ENCODE measurements at places on chromosomes 4 and X.

- DNase-seq, result no peak
Measured at GRCh38 chr4:107815158-107815557, 9.6 kb upstream of the SGMS2 start.

GRCh38 chr4:158496030-158496741, 25.5 kb upstream of the RXFP1 start:
- peak; percentile 13 for DNase-seq

DNA sequence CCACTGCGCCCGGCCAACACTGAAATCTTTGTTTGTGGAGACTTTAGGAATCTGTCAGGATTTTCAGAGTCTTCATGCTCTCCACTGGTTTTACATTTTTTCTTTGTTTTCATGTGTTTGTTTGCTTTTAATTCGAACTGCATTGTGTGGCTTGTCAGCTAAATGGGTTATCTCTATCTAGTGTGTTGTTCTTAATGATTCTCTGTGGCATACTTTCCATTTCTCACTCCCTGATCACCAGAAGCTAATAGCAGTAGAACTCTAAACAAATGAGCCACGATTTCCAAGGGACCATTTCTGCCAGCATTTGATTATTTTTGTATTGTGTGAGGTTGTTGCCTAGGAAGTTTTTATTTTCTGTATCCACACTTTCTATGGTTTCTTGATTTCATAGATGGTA, 352.4 kb downstream of the CAMK2D start:
- DNase-seq, result no peak

- no peak for DNase-seq
Measured at GRCh38 chr4:147633113-147633512, 15.9 kb downstream of the TMEM184C start.

- no peak for DNase-seq
Measured at GRCh38 chr4:110106931-110107296, 91.5 kb downstream of the ELOVL6 start.

GRCh38 chrX:137432609-137433008, 133.3 kb upstream of the ZIC3 start:
- DNase-seq, result no peak

GRCh38 chr4:181597766-181598165, 645.4 kb upstream of the TENM3 start:
- DNase-seq, result no peak

- DNase-seq, result no peak
Measured at GRCh38 chr4:98993419-98994071, 2.0 kb upstream of the METAP1 start.

- DNase-seq, result no peak
Measured at GRCh38 chr4:26749867-26750266, 110.8 kb upstream of the STIM2 start.

GRCh38 chr4:82864336-82864979, 26.5 kb downstream of the SEC31A start:
- DNase-seq, result no peak

- no peak for DNase-seq
Measured at GRCh38 chr4:19214591-19215186, 1037.0 kb upstream of the SLIT2 start.

- DNase-seq, result no peak
Measured at GRCh38 chr4:1409491-1410425, 3.5 kb upstream of the NKX1-1 start.

DNA sequence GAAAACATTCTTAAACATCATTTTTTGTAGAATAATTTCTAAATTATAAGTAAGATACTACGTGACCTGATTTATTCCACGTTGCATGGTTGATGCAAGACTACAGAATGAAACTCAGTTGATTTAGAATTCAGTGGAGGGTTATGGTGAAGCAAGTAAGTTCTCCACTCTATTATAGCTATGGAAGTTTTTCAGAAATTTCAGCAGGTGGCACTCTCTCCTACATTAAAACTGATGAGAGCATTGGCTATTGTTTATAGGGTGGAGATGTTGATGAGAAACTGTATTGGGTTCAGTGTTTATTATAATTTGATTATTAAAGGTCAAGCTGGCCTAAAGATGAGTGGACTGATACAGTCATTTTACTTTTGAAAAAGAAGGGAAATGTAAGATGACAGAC, 88.0 kb downstream of the FNIP2 start:
- DNase-seq, result no peak

GRCh38 chr4:182338746-182339145, 95.5 kb downstream of the TENM3 start:
- no peak for DNase-seq

DNA sequence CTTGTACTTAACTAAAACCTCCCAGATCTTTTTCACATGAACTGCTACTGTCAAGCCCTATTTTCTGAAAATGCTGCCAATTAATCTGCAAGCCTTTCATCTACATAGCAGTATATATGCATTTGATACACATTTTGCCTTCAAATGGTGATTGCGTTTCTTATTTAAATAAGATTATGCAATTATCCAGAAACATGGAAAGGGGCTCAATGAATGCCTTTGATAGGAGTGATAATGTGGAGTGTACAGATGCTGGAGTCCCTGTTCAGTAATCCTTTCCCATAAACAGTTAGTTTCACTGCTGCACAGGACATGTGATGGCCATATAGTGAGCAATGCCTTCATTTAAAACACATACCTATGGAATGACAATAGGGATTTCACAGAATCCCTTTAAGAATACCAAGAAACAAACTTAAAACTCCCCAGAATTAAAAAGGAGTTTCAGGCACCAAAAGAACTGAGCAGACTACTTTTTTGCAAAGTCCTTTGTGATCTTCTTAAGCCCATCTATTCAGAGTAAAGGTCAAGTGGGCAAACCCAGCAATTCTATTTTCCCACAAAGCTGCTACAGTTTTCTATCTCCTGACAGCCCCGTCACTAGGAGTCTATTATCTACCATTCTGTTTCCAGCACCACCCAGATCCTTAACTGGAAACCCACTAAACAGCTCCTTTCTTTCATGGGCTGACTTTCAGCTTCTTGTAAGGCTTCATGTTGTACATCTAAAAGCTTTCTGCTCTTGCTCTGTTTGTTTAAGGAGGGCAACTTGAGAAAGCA, 120.3 kb downstream of the UNC5C start:
- no peak for DNase-seq

DNA sequence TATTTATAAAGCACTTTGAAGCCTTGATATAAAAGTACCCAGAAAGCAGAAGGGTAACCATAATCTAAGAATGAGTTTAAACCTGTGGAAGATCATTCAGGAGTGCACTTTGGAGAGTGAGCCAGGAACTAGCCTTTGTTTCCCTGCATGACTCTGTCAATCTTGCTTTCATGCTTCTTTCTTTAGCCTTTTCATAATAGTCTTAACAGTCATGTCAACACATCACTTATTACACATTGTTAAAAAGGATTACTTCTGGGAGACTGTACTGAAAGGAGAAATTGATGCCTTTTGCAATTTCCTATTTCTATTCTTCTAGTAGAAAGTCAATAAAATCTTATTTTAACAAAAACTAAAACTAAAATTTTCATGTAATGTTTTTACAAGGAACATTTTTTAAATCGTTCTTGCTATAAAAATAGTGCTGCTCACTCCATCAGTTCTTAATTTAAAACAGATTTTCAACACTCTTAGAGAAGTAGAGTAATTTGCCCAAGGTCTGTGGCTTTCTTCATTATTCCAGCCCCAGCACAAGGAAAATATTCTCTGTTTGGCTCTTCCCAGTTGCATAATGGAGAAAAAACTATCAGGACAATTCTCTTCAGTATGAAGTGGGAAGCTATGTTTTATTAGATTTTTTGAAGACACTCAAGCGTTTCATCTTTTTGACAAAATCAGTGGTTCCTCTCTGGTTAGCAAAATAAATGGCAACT, 35.4 kb upstream of the SPP1 start:
- DNase-seq, result no peak

GRCh38 chr4:10030972-10031667, 9.8 kb upstream of the SLC2A9 start:
- no peak for DNase-seq

DNA sequence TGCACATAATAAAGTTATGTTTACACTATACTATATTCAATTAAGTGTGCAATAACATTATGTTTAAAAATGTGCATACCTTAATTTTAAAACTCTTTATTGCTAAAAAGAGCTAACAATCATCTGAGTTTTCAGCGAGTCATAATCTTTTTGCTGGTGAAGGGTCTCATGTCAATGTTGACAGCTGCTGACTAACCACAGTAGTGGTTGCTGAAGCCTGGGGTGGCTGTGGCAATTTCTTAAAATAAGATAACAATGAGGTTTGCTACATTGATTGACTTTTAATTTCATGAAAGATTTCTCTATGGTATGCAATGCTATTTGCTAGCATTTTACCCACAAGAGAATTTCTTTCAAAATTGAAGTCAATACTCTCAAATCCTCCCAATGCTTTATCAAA, 58.6 kb downstream of the C4orf46 start:
- DNase-seq, result no peak

GRCh38 chr4:189765301-189765700, 175.4 kb upstream of the FRG1 start:
- no peak for DNase-seq

DNA sequence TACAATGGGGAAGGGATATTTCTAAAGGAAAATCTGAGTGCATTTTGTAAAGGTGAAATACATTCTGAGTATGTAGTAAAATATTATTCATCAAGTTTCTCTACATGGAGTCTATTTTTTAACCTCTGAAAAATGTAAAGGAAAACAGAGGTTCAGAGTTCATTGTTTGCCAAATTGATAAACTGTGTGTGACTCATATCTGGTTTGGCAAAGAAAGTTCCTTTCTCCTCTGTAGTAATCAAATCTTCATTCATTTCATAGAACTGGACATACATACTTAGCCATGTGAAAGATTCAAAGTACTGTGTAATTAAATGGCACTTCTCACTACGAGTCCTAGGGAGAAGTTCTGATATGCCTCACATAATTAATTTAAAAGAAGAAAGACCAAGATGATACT, 61.6 kb downstream of the HPGD start:
- no peak for DNase-seq

DNA sequence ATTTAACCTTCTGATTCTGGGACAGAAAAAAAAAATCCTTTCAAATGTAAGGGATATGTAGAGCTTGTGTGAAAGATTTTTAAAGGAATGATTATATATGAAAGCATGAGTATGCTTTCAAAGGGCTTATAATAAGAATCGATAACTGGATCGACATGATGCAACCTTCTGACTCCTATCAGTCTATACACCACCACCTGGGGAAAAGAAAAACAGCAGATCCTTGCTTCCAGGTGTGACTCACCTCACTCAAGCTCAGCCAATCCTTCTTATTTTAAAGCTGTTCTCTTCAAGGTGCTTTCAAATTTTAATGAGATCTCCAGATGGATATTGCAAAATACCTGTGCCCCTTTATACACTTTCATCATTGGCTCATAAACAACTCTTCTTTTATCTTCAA, 102.1 kb upstream of the EDNRA start:
- DNase-seq, result no peak

- DNase-seq, result no peak
Measured at GRCh38 chrX:72057331-72057730, 74.4 kb downstream of the RTL5 start.

DNA sequence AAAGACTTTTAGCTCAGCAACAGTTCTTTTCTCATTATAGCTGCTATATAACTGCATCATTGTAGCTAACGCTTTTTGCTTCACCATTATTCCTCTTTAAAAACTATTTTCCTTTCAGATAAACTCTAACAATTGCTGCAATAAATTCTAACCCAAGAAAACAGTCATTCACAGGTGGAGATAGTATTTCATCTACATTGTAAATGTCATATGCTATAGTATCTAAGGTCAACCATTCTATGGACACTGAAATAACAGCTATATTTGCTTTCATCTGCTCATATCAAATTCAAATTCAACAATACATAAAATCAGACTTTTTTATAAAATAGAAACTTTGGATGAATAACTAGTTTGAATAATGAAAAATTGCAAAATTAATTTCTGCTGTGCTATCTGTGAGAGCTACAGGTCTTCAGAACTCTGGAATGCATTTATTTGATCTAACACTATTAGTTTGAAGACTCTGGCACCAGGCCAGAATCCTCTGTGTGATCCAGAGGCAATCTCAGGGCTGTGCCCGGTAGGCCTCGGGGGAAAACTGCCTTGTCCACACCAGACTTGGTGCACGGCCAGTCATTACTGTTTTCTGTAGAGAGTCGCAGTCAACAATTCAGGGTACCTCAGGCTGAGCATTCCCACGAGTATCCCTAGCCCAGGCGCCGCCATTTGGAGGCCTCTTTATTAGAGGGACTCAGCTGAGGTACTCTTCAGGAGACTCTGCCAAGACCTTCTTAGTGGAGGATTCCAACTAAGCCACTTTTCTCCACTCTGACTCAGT, 332.4 kb downstream of the SLC7A11 start:
- no peak for DNase-seq

- no peak for DNase-seq
Measured at GRCh38 chr4:147037069-147037468, 91.4 kb upstream of the TTC29 start.

GRCh38 chr4:128454881-128455280, 167.3 kb upstream of the PGRMC2 start:
- no peak for DNase-seq

DNA sequence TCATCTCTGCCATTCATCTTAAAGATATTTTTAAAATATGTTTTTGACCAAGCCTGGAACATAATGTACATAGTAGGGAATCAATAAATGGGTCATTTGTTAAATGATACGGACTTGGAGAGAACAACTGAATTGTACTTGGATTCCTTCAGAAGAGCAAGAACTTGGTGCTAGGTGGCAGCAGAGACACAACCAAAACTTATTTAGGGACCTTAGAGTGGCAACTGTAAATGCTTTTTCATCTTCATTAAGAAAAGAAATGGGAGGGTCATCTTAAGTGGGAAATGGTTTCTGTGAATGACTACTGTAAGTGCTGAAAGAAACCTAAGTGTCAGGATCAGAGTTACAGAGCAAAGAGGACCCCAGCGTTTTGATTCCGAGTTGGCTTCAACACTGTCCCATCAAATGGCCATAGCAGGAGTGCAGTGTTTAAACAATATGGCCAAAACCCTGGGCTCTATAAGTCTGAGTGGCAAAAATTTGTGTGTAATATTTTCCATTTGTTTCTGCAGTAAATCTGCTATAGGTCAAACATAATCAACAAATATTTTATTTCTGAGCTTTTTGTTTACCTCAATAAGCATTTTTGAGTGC, 213.6 kb downstream of the PALLD start:
- DNase-seq, result no peak

- no peak for DNase-seq
Measured at GRCh38 chr4:139809757-139810140, 144.1 kb downstream of the MGST2 start.

DNA sequence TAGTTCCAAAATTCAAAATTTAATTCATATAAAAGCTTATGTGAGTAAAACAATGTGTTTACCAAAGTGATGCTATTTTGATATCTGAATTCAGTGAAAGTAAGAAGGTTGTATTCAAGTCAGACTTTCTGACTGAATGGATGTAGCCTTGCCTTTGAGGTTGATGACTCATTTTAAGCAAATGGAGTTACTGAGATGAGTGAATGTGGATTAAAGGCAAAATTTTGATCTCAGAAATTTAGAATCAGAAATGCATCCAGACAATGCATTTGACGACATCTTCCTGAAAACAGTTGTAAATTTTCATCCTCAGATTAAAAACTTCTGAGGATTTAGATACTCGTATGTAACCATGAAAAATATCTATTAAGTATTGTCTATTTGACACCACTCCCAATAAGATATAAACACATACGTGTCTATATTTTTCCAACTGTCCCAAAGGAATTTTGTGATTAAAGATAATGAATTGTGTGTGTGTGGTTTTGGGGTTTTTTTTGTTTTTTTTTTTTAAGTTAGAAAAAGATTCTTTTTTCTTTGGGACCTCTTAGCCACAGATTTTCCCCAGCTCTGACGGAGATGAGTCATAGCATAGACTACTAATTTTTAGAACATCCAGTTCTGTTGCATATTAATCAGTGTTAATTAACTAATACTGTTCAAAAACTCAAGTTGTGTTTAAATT, 34.4 kb downstream of the NFKB1 start:
- DNase-seq, result peak; percentile 39
